ENCODE measurements at places on chromosomes 13 and 19. TPM values are rescaled to one million over a fixed set of nuclear protein-coding genes. Genes with fewer than 3 reads are reported as not detected.

GRCh38 chr19:41525989-41526388 is 50.0 kb upstream of the CEACAM21 start:
- DNase-seq, result no peak

DNA sequence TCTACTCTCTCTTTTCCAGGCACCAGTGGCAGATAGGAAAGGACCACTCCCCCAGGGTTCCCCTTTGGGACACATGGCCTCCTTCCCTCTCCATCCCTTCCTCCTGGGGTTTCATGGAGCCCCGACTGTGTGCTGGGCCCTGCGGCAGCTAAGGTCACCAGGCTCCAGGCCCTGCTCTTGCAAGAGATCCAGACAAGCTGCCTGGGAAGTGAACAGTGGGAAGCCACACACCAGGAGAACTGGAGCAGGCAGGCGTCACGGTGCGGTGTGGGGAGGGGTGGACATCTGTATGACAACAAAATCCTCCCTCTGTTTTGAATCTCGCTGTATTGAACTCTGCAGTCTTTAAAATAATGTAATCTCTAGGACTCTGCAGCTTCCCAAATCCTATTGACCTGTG is 330.1 kb downstream of the UQCRFS1 start:
- no peak for DNase-seq

- DNase-seq, result no peak
These were observed 6.9 kb upstream of the RETN start for GRCh38 chr19:7661744-7662538.

GRCh38 chr13:32587011-32587810 is 959 bp downstream of the PDS5B start:
- peak; percentile 41 for DNase-seq

GRCh38 chr19:17654993-17655392 is 33.2 kb downstream of the UNC13A start:
- DNase-seq, result peak; percentile 48

GRCh38 chr13:45472171-45472705 is 7.5 kb downstream of the COG3 start:
- DNase-seq, result no peak

GRCh38 chr13:89951341-89951740 is 1396.1 kb upstream of the MIR17HG start:
- DNase-seq, result no peak

GRCh38 chr13:51229101-51229719 is 7.0 kb downstream of the FAM124A start:
- no peak for DNase-seq

GRCh38 chr13:112947796-112948195 is 21.2 kb upstream of the MCF2L start:
- DNase-seq, result no peak

DNA sequence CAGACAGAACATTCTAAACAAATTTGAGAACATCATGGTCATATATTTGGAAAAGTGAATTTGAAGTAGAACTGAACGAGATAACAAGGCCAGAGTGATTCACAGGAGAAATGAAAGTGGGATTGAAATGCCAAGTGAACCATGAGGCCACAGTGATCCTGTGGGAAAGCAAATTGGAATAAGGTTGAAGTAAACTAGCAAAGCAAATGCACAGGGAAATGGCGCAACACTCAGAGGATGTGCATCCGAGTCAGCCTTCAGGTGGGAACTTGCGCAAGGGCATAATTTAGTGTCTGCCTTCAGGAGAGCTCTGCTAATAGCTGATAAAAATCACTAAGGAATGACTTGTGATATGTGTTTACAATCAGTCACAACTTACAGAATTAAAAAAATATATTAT is 696.6 kb downstream of the LIG4 start:
- no peak for DNase-seq

The SNRPD2 gene
- total RNA-seq, result 718 TPM

The SLC25A41 gene
- total RNA-seq, result not detected

The DMKN gene
- total RNA-seq, result 135 TPM

- peak; percentile 8 for DNase-seq
These were observed 380.8 kb downstream of the LMO7 start for GRCh38 chr13:76016799-76017400.

The ACTMAP gene
- 35.9 TPM for total RNA-seq

DNA sequence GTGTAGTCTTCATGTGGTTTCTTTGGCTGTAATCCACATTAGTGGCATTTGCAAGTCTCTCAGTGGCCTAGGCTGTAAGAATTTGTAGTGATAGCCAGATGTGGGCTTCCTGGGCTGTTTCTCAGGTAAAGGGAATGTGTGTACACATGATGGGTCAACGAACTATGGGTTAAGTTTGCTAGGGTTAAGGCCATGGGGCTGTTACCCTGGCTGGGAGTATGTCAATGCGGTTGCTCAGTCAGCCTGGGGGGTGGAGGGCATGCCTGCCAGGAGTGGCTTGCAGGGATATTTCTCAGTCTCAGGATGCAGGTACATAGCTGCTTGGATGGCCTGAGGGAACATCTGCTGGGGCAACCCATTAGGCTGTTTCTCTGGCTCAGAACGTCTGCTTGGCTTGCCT is 13.4 kb downstream of the CYSLTR2 start:
- no peak for DNase-seq

The ZNF610 gene
- total RNA-seq, result 1.8 TPM
